Iris pigment epithelial cell (primary cell): ENCODE measurements at places on chromosomes 11 and 22.

DNA sequence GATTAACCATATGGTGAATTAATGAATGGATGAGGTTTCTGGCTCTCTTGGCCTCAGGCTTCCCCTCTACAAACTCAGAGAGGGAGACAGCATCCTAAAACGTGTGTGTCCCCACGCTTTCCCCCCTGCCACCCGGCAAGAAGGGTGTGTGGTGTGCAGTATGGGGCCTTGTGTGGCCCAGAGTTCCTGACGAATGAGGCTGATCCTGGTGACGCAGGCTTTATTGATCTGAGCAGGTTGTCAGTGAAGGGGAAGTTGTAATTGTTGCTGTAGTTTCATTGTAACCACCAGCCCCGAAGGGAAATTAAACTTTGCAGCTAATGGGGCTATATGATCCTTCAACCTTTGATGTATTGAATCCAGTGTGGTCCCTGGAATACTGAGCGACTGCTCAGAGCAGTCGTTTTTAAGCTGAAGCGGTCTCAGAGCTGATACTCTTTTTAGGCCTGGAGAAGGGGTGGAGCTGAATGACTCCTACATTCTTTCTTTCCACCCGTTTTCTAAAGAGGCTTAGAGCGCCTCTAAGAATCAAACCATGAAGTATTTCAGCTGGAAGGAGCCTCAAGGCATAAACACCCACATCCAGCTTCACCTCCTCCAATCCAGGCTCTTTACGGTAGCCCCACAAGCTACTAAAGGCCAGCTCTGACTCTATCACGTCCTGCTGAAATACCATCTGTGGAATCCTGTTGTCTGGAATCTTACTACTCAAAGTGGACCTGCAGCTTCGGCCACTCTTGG, 284.7 kb downstream of the MIAT start:
- DNase-seq, result no peak

DNA sequence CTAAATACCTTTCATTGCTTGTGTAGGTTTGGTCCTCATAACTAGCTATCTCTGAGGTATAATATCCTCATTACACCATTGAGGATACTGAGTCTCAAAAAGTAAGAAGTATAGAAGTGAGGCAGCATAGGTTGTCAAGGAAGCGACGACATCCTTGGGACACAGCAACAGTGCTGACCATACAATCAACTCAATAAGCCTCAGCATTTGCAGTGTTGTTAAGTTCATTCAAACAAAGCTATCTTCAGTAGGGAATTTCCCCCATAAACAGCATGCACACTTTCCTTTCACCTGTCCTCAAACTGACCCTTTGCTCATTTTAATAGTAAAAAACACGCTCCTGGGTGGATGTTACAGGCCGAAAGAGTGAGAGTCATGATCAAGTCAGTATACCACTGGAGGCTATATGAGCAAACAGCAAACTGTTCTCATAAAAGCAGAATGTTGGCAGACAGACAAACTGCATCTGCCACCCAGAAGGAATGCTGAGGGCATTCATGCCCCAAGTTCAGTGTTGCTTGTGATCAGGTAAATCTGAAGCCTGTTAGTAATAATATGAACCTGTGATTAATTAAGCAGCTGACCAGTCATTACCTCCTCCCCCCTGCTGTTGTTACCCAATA, 756.2 kb upstream of the TENM4 start:
- DNase-seq, result no peak

DNA sequence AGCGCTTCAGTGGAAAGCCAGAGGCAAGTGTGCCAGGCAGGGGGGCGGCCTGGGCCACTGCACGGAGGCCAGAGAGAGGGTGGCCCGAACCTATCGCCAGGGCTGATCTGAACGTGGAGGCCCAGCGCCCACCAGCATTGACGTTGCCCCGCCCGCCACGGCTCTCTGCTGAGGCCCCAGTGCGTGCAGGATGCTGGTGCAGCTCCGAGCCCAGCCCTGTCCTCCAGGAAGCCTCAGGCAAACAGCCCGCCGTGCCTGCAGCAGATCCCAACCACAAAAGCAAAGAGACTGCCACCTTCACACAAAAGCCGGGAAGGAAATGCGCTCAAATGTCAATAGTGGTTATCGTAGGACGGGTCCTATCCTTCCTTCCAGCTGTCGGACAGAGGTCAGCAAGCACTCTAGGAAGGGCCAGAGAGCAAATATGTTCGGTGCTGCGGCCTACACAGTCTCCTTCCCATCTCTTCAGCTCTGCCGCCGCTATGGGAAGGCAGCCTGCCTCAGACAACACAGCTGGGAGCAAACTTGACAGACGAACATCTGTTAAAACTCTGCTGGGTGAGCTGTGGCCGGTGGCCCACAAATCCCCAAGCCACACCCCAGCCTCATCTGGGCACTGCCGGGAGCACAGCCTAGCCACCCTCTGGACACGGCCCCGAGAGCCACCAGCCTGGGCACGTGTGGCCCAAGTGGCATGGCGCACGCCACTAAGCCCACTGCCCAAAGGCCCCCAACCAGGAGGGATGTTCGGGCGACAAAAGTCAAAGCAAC, 146.2 kb downstream of the CRYBB2 start:
- no peak for DNase-seq

- DNase-seq, result no peak
These were observed 196.9 kb downstream of the CSNK2A3 start for GRCh38 chr11:11155962-11156815.

- no peak for DNase-seq
These were observed 115.6 kb downstream of the DSCAML1 start for GRCh38 chr11:117681438-117681837.
